SK-N-DZ (cell line): ENCODE measurements at places on chromosomes 16 and 17.

DNA sequence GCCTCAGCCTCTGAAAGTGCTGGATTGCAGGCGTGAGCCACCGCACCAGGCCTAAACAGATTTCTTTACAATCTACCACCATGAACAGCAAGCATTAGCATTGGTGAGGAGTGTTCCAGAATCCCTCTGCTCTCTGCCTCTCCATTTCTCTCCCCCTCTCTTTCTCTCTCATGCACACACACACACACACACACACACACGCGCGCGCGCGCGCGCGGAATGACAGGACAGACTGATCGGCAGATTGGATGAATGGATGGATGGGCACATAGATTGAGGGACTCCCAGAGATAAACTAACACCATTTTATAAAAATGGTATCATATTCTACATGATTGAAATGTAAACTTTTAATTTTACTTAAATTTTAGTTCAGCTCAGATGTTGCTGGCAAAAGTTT lies 3.3 kb downstream of the CARD14 start:
- DNase-seq, result no peak

DNA sequence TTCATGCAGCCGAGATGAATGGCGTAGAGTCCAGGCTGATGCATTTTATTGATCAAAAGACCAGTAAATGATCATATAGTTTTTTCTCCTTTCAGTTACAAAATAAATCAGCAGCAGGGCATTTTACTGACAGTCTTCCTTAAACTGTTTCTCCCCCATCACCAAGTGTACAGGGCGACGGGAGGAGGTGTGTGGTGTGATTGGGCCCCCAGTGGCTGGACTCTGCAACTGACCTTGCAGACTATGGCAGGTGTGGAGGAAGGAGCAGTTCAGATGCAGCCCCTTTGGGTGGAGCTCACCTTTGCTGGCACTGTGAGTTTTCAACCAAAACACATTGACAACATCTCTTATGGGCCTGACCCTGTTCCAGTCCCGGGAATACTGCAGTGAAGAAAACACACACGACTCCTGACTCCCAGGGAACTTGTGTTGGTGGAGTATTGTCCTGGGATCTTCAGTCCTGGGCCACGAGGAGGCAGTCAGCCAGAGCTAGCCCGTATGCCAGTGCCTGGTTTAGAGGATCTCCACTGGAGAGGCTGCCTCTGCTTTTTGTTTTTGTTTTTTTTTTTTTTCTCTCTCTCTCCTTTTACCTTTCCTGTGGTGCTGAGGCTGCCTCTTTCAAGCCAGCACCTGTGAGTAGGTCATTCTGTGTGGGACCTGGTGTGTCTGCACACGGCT lies 29.8 kb downstream of the KIAA0513 start:
- DNase-seq, result peak; percentile 44

- no peak for DNase-seq
These were observed 20.8 kb downstream of the C17orf67 start for GRCh38 chr17:56812901-56813388.

GRCh38 chr16:89860747-89861304 lies 12.6 kb upstream of the TCF25 start:
- DNase-seq, result no peak

DNA sequence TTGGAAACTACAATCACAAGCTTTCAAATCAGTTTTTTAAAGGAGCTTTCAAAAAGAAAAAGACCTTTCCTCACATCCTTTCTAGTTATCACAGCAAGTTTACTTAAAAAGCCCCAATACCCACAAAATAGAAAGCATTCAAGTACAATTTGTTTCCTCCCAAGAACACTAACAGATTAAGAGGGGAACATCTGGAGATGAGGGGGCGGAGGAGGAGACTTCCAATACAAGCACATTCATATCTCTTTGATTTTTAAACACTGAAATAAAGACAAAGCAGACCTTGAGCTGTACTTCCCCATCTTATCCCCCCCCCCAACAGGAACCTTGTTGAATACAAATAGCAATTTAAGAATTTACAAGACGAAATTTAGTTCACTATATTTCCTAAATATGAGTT lies 2.0 kb downstream of the YWHAE start:
- DNase-seq, result no peak

DNA sequence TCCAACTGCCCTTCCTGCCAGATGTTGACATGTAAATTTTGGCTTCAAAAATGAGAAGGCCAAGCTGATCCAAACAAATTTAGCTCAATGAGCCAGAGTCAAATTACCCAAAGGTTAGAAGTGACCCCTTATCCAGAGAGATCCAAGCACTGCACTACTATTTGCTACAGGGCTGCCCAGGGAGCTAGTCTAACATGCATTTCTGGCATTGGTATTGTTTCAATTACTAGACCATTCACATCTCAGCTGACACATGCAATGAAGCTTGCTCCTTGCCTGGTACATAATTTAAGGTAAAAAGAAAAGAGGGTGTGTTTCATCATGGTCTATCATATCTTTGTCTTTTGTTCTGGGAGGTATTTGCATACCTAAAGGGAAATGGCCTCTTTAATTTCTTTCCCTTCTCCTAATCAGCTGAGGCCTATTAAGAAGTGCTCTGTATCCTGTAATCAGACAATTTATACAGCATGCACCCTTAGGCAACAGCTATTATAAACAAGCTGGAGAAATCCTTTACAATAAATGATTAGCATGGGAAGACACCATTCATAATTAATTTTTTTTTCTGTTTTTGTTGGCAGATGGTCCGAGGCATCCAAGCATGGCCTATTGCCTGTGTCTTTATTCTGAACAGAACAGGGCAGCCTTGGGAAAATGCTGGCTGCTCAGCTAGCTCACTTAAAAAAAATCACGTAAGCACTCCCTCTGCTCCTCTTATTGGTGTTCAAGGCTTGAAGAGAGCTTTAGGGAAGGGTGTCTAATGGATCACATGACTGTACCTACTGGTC lies 161.5 kb upstream of the SALL1 start:
- no peak for DNase-seq

GRCh38 chr16:31833047-31833446 lies 40.6 kb upstream of the ZNF267 start:
- DNase-seq, result no peak

DNA sequence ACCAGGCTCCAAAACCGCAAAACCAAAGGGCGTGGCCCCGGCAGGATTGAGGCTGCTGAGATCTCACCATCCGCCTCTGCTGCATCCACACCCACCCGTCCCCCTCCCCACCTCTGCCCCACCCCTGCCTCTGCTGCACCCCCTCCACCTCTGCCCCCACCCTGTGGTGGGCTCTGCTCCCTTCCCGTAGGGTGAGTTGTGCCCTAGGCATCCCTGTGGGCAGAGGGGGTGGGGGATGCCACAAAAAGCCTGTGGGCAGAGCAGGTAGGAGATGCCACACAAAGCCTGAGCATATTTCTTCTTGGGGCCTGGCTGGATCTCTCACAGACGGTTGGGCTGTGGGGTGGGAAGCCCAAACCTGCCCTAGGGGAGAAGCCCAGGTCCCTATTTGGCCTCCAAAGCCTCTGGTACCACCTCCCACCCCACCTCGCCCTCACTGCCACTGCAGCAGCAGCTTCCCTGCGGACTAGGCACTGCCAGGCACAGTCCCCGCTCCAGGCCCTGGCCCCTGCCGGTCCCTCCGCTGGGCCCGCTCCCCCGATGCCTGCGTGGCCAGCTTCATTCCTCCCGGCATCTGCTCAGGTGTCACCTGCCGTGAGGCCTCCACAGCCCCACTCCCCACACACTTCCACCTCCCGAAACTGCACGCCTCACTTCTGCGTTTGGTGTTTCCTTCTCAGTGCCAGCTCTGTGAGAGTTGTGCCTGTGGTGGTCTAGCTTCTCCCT lies 11.3 kb upstream of the PABPN1L start:
- no peak for DNase-seq

- no peak for DNase-seq
These were observed 208.0 kb downstream of the FOXL1 start for GRCh38 chr16:86786338-86786737.

GRCh38 chr17:29593591-29594518 lies 923 bp downstream of the ANKRD13B start:
- peak; percentile 69 for DNase-seq

DNA sequence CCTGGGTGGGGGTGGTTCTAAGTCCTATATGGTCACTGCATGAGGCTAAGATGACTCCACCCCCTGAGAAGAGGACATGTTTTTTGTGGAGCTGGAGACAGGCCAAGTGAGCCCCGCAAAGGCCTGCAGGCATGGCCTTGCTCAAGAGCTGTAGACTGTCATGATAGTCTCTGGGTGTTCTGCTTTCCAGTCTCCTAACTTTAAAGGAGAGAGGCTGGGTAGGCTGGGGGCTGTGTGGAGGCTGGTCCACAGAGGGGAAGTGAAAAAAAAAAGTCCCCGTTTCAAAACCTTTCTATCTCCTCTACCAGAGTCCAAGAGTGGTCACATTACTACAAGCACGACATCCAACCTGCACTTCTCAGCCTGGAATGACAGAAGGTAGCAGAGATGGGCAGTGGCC lies 27.1 kb downstream of the CDRT4 start:
- DNase-seq, result no peak

DNA sequence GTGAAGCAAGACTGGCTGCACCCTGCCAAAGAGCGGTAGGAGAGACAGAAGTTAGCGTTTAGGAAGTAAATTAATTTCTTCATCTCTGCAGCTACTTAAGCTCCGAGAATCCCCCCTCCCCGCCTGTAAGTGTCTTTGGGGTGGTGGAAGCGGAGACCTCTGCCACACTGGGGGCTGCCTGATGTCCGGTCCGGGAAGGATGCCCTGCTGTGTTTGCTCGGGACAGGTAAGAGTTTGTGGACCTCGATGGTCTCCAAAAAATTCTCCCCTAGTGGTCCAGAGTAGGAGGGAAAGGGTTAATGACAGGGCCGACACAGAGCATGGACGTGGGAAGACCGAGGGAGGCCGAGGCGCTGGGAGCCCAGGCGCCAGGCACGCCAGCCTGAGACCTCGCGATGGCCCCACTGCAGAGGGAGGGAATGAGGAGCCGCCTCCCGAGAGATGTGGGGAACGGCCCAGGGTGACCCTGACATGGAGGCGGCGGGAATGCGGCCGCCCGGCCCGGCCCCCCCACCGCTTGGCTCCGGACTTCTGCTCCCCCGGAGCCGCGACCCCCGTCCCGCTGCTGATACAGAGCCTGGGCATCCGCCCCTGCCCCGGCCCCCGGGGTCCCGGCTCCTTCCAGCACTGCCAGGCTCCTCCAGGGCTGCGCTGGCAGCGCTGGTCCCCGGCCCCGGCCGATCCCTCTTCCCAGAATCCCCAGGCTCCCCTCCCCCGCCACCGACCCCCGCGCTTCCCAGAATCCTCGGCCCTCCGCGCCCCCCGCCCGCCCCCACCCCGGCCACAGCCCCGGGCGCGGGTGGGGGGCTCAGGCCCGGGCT lies 680 bp downstream of the ZNF629 start:
- peak; percentile 54 for DNase-seq

DNA sequence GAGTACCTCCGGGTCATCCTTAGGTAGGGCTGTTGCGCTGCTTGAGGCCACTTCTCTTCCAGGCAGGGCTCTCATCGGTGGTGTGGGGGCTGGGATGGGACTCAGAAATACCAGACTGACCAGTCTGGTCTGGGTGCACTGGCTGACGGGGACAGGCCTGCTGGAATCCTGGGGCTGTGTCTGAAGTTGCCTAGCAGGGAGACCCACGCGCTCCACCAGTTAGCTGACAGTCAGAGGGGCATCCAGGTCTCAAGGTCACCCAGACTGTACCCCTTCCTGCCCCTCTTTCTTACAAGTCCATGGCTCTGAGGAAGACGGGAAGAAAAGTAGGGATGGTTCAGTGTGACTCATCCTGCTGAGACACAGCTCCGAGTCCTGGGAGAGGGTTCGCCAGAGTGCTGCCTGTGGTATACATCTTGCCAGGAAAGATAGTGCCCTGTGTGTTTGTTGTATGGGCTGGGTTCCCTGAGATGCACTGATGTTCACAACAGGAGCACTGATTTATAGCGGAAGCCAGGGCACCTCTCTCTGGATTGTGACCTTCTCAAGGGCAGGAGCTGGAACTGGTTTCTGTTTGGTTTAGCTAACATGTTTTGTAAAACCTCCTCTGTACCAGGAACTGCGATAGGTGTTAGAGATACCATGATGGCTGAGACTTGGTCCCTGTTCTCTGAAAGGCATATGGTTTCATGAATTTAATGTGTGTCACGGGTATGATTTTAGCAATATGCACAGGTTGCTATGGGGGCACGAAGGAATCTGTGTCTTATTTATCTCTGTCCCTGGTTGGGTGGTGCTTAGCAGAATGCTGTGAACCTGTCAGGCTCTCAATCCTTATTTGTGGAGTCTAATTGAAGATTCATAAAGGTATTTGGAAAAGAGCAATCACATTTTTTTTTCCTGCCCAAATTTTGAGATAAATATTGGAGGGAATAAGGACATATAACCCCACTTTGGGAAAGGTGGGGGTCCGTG lies 97.5 kb downstream of the OR1D5 start:
- no peak for DNase-seq
